Stimulated activated CD4-positive, alpha-beta T cell treated with anti-CD3 and anti-CD28 coated beads, Interleukin-15, amount 100 ng/mL, for 24 hours (primary cell): ENCODE measurements at places on chromosomes 16 and 17.

GRCh38 chr17:6508519-6509030, 47.8 kb downstream of the PITPNM3 start:
- DNase-seq = no peak

GRCh38 chr16:79007614-79008013, 592.9 kb downstream of the MAF start:
- peak; percentile 31 for DNase-seq

- DNase-seq = no peak
These were observed 150.8 kb upstream of the IRX3 start for GRCh38 chr16:54437401-54437800.

GRCh38 chr17:55427587-55427882, 5.9 kb upstream of the MMD start:
- DNase-seq = no peak

DNA sequence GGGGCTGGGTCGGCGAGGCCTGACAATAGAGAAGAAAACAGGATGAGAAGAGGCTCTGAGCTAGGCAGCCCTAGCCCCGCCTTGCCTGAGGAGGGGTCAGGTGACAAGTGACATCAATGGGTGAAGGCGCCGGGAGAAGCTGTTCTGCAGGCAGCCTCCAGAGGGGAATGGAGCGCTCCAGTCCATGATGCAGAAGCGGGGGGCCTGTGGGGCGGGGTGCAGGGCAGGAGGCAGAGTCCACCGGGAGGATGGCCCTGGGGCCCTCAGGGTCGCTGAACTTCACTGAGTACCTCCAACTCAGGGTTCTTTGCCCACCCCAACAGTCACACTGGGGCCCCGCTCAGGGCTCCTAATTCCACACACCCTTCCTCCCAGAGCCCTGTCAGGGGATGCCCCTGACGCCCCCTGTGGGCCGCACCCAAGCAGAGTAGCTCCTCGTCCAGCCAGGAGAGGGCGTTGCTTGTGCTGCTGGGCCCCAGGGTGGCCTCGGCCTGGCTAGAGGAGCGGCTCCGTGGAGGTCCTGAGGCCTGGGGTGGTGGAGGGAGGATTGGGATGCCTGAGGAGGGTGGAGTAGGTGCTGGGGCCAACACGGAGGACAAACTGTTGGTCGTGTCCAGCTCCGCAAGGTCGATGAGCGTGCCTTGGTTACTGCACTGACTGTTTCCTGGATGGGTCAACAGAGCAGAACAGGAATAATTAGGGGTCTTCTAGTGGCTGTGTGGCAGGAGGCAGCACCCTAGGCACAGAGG, 20.8 kb downstream of the GGA3 start:
- peak; percentile 63 for DNase-seq

GRCh38 chr17:75273977-75274708, 3.1 kb upstream of the MIF4GD start:
- DNase-seq = no peak

DNA sequence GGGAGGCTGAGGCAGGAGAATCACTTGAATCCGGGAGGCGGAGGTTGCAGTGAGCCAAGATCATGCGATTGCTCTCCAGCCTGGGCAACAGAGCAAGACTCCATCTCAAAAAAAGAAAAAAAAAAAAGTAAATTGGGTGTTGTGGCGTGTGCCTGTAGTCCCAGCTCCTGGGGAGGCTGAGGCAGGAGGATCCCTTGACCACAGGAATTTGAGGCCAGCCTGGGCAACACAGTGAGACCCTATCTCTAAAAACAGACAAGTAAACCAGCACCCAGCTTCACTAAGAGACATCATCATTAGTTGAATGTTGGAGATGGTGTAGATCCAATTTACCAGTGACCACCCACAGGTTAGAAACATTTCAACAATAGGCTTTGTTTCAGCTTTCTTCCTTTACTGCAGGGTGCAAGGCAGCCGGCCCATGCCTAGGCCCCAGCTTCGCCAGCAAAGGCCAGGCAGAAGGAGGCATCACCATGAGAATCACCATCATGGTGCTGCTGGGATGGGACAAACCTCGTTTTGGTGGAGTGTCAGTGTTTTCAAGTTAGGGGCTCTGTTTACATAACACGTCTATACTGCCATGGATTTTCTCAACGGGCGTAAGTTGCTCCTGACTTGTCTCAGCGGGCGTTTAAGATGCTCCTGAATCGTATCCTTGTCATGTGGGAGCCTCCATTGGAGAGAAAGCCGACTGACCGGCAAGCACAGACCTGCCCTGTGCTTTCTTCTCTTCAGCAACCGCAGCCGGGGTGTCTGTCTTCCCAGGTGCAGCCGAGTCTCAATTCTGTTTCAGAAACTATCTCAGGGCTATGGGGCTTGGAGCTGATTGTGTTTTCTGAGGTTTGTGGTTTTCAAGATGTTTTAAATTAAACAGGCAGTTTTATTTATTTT, 7.3 kb downstream of the TCF25 start:
- no peak for DNase-seq

DNA sequence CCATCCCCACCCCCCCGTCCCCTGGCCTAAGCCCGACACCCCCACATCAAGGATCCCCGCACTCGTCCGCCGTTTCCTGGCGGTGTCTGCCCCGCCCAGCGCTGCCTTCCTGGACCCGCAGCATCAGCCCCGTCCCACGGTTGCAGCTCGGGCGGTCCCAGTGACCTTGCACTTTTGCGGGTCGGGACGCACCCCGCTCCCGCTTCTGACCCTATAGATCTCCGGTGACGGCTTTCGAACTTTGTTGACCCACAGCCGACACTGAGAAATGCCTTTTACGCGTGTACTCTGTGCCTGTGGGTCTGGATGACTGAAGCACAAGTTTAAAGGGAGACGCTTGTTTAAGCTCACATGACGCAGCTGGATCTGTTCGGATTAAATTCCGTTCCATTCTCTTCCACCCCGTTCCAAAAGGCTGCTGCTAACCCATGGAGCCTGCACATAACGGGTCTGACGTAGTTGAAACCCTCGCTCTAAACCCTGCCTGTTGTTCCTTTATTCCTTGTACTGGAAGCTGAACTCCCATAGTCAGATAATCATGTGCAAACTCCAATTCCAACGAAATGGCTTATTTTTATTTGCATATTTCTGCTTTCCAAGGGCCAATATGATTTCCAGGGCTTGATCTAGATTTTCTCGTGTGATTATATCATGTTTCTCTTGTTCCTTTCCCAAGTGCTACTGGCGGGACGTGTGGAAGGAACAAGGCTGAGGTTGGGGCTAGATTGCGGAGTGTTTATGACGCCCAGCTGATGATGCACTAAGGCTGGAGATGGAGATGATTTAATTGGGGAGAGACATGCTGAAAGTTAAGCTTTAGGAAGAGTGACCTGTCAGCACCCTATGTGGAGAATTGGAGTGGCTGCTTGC, 834 bp downstream of the FLYWCH1 start:
- DNase-seq = peak; percentile 58

DNA sequence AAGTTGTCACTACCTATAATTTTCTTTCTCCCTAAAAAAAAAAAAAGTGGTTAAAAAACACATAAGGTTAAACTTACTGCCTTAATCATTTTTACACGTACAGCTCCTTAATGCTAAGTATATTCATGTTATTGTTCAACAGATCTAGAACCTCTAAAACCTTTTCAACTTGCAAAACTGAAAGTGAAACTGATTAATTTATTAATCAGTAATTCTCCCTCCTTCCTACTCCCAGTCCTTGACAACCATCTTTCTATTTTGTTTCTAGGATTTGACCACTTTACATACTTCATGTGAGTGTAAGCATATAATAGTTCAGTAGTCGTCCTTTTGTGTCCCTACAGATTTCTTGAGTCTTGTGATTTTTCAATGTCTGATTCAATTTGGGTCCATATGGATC, 251.4 kb upstream of the KIF2B start:
- DNase-seq = no peak

DNA sequence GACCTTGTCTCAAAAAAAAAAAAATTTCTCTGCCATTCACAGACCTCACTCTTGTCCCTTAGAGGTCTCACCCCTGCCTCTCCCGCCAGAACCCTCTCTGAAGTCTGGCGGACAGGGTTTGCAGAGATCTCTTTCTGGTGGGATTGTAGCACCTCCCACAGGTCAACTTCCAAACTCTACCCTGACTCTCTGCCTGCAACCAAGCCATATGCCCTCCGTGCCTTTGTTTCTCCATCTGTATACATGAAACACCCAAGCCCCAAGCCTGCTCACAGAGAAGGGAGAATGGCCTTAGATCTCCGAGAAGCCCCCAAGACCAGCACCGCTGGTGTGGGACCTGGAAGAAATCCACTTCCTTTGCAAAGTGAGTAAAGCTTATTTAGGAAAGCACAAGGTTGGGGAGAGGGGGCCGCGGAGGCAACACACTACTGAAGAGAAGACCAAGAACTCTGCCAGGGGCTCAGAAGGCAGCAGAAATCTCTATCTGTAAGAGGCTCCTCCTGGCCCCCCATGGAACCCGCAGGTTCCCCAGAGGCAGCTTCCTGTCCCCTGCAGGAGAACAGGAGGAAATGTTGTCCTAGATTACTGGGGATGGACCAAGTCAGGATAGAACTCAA, 219.9 kb downstream of the C16orf78 start:
- no peak for DNase-seq

GRCh38 chr16:80680839-80681238, 123.6 kb downstream of the CDYL2 start:
- DNase-seq = no peak

DNA sequence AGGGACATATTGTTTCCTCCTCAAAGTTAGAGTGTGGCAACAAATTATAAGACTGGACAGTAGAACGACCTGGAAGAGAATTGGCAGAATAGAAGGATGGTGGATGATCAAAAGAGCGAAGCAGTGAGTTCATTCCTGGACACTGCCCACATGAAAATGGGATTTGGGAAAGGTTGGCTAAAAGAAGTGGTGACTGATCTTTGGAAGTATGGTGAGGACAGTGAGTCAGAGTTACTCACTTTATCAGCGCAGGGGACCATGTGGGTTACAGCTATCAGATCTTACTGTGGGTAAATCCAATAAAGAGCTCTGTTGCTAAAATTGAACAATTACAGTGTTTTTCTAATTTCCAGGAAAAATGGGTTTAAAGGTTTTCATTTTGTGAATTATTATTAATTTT, 2.7 kb upstream of the TANC2 start:
- no peak for DNase-seq

GRCh38 chr16:1198194-1198593, 26.9 kb downstream of the TPSG1 start:
- no peak for DNase-seq

GRCh38 chr16:57304169-57305061, 19.9 kb upstream of the PLLP start:
- DNase-seq = no peak

- DNase-seq = peak; percentile 39
These were observed at the start of gene CEP295NL for GRCh38 chr17:78903101-78903779. TSS of gene CEP295NL (minus strand) at chr17:78903201. CDS start at chr17:78901828, 1,373 bp downstream.

DNA sequence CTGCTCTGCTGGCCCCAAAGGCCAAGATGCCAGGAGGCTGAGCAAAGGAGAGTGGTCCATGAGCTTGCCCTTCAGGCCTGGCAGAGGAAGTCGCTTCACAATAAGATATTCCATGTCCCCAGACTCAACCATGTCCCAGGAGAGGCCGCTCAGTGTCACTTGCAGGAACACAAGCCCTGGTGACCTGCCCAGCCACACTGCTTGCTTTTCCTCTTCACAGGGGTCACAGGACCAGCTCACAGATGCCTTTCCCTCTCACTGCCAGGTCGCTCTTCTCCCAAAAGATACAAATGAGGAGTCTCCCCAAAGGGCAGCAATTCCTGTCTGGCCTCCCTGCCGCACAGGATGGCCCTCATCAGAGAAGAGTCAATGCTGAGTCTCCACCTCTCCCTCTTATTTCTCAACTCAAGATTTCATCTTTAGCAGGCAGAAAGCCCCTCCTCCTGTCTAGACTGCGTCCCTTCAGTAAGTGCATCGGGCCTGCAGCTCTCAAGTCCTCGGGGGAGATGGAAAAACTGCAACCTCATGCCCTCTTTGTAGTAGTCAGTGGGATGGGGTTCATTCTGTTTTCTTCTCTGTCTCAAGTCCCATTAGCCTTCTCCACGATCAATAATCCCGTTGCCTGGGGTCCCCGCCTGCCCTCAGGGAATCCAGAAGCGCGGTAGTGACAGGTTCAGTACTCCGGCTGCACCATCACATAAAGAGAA, 5.0 kb downstream of the JUP start:
- DNase-seq = no peak

GRCh38 chr16:68078701-68079375, 6.3 kb upstream of the NFATC3 start:
- DNase-seq = no peak

DNA sequence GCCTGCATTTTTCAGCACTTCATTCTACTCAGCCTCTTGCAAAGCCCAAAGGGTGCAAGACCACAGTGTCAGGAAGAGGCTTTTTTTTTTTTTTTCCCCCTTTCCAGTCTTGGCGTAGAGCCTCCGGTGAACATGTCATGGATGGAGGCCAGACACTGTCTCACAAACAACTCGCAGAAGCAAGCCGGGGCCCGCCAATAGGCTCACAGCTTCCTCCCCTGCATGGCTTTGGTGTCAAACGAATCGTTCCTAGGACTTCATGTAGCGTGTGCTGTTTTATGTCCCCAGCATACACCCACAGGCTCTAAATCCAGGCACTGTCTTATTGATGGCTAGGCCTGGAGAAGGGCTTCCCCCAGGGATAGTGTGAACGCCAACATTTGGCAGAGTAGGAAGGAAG, 457.7 kb upstream of the MAF start:
- no peak for DNase-seq

- no peak for DNase-seq
These were observed 7.3 kb upstream of the ZDHHC7 start for GRCh38 chr16:85018529-85019236.

DNA sequence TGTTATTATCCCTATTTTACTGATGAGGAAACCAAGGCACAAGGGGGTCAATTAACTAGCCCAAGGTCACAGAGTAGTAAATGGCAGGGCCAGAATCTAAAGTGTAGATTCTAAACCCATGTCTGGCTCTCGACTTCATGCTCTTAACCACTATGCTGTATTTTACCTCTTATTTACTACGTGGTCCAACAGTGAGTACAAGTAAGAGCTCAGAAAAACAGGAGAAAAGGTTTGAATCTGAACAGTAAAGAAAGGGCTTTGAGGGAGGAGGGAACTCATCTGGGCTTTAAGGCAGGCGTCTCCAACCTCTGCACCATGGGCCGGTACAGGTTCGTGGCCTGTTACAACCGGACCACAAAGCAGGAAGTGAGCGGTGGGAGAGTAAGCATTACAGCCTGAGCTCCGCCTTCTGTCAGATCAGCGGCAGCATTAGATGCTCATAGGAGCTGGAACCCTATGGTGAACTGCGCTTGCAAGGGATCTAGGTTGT, 62.9 kb downstream of the SMURF2 start:
- peak; percentile 58 for DNase-seq

GRCh38 chr17:49254066-49254465, 23.5 kb upstream of the PHOSPHO1 start:
- no peak for DNase-seq

GRCh38 chr16:29757950-29758466, 12.2 kb upstream of the C16orf54 start:
- no peak for DNase-seq

- DNase-seq = no peak
These were observed 2.0 kb upstream of the GSE1 start for GRCh38 chr16:85611194-85611443.

GRCh38 chr16:3063625-3064386, 1.6 kb upstream of the IL32 start:
- DNase-seq = no peak
